ENCODE measurements at places on chromosomes 3 and 15. TPM values are rescaled to one million over a fixed set of nuclear protein-coding genes. Genes with fewer than 3 reads are reported as not detected.

PARP9 gene
- total RNA-seq = 128 TPM

NANOGP8 gene
- not detected for total RNA-seq

DNA sequence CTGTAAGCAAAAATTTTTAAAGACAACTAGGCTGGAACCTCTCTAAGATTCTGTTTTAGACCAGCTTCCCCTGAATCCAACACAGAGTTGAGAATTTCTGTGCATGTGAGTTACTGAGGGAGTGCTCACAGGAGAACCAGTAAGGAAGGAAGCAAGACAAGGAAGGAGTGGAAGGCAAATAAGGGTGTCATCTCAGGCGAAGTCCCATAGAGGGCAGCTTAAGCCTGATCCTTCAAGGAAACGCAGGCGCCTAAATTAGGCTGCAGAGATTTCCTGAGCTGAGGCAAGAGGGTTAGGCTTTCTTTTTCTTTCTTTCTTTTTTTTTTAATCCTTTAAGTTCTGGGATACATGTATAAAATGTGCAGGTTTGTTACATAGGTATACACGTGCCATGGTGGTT lies 36.2 kb upstream of the COL6A6 start:
- H3K4me3 ChIP-seq = no peak overlapping the region
- peaks cover 25% of the 10 kb centered on the region for H3K27me3 ChIP-seq
- no peaks in the 10 kb centered on the region for H3K4me1 ChIP-seq
- H3K27ac ChIP-seq = no peak overlapping the region
- no peaks in the 10 kb centered on the region for H3K36me3 ChIP-seq

- H3K27ac ChIP-seq = peak overlapping the region; percentile 45
- no peaks in the 10 kb centered on the region for H3K27me3 ChIP-seq
- DNase-seq = no peak
- peaks cover 6% of the 10 kb centered on the region for H3K36me3 ChIP-seq
- H3K4me3 ChIP-seq = no peak overlapping the region
Measured at GRCh38 chr15:64009241-64009640, 37.0 kb downstream of the DAPK2 start.

OR4F15 gene
- not detected for total RNA-seq

PSTPIP1 gene
- not detected for total RNA-seq

DNA sequence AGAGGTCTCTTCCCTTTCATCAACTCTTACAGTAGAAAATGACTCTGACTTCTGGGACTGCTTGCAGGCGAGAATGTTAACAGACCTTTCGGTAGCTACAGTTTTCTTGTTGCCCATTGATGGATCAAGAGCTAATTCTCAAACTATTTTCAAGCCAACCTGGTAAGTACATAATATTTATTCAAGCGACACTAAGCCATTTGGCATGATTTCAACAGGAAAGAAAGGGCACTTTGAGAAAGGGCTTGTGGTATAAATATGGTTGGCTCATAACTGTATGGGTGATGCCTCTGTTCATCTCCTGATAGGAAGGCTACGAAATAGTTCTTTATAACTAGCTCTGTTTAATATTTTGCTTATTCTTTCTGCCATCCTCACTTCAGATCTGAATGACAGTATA lies 196.2 kb upstream of the CNTN4 start:
- no peaks in the 10 kb centered on the region for H3K36me3 ChIP-seq
- no peak overlapping the region for H3K27ac ChIP-seq
- no peaks in the 10 kb centered on the region for H3K27me3 ChIP-seq

NR1I2 gene
- total RNA-seq = 6.0 TPM

A4GNT gene
- not detected for total RNA-seq

All from Calu3 (cell line).